ENCODE measurements at places on chromosomes 16 and 17.

- no peak for DNase-seq
Observed at GRCh38 chr17:69427486-69428197, 13.1 kb downstream of the MAP2K6 start.

- no peak for DNase-seq
Observed at GRCh38 chr17:38711792-38712571, 6.9 kb downstream of the MLLT6 start.

- DNase-seq = no peak
Observed at GRCh38 chr17:45785480-45786193, 1.5 kb downstream of the CRHR1 start.

DNA sequence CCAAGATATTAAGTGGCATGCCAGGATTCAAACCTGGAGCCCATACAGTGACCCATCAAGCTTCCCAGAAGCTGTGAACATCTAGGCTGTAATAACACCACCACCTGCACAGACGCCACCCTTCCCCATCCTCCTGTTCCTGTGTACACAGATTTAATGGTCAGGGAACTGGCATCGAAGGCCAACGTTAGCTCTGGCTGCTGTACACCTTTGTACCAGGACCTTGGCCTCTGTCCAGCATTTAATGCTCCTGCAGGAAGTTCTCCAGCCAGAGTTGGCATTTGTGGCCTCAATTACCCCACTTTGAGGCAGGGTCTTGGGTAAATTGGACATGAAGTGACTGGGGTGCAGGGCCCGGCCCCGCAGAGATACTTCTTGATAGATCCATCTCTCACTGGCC, 49.3 kb downstream of the SCNN1B start:
- no peak for DNase-seq

DNA sequence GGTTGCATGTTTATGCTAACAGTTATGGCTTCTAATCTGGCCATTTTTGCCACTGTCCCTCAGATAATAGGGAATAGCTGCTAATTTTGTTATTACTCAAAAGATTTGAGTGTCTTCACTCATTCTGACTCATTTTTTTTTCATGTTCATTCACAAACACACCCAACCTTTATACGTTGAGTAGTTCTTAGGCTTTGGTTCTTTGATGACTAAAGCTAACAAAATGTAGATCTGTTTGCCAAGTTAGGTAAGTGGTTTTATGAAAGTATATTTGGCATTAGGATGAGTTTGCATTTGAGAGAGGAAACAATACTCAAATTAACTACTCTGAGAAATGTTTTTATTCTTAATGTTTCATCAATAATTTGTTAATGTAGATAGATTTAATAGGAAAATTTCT, 3.6 kb downstream of the MAP2K4 start:
- no peak for DNase-seq

DNA sequence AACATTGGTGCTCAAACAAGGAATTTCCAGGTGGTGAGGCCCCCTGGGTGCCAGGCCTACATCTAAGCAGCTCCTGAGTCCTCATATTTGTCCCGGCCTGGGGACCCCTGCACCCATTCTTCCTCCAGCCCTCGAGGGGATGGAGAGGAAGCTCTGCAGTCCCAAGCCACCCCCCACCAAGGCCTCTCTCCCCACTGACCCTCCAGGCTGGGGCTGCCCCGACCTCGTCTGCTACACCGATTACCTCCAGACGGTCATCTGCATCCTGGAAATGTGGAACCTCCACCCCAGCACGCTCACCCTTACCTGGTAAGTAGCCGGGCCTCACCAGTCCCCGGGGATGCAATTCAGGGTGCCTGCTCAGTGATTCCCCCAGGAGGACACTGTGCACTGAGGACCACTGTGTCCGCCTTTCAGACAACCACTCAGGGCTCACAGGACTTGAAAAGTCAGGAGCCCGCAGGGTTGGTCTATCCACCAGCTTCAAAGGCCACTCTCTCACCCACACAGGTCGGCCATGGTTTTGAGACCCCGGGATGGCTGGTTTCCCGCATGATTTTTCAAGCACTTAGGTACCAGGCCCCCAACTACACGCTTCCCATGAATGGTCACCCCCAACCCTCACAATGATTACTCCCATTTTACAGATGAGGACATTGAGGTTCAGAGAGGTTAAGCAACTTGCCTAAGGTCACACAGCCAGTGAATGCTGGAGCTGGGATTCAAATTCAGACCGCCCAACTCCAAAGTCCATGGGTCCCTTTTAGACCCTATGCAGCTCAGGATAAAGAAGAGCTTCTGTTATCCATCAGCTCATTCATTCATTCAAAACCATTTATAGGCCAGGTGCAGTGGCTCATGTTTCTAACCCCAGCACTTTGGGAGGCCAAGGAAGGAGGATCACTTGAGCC, 32.4 kb downstream of the IL21R start:
- no peak for DNase-seq

GRCh38 chr17:4540687-4541327, 14.4 kb downstream of the MYBBP1A start:
- no peak for DNase-seq

DNA sequence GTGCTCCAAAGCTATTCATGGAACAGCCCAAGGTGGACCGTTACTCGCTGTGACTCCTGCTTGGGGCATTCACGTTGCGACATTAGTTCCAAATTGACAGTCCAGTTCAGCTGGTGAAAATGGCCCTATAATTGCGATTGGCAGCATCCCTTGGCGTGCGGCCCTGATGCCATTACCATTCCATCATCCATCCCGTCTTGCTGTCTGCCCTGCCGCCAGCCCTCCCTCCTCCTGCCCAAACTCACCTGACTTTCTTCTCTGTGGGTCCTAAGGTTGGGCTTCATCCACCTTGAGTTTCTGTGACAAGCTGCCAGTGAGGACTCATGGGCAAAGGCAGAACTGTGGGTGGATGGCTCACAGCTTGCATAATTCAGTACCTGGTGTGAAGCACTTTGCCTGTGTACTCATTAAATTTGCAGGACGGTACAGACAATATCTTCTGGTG, 104.6 kb downstream of the RPTOR start:
- no peak for DNase-seq

Measured in activated effector memory CD4-positive, alpha-beta T cell treated with Interleukin-2 at 50 U/mL for 16 hours (primary cell).